Stimulated activated CD8-positive, alpha-beta memory T cell treated with anti-CD3 and anti-CD28 coated beads, Interleukin-15, amount 100 ng/mL, for 24 hours (primary cell): ENCODE measurements at places on chromosomes 13 and 19.

DNA sequence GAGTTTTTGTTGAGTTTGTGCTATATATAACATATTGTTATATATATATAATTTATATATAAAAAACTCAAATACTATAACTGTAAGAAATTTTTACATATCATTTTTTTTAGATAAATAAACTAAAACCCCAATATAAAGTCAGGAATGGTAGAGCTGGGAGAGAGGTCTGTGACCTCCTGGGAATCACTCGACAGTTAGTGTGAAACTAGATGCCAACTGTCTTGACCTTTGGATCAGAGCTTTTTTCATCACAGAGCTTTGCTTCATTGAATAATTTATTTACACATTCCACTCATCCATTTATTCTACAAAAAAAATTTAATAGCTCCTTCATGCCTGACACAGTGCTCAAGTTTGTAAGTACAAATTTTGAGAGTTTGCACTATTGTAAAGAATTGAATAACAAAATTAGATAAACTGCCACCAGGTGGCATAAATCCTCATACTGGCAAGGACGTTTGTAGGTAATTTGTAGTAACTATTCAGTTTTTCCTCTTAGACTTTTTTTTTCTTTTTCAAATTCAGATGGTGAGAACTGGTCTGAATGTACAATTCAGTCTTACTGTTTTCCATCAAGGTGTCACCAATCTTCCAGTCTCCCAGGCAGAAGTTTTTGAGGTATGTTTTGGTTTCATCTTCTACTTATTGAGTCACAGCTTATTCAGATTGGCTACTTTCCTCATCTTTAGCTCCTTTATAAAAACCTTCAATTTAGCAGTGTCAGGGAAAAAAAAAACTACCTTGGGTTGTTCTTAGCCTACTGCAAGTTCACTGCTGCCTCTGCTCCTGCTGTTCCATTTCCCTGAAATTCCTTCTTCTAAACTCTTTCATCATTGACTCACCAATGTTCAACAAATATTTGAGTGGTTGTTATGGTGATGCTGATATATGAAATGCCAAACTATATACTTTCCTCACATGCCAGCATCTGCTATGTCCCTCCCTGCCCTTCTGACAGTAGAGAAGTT, 28.7 kb downstream of the LACC1 start:
- no peak for DNase-seq

- no peak for DNase-seq
Observed at GRCh38 chr13:40640202-40640601, 26.2 kb downstream of the FOXO1 start.

- DNase-seq: no peak
Observed at GRCh38 chr19:51339313-51339686, 2.6 kb downstream of the VSIG10L start.

DNA sequence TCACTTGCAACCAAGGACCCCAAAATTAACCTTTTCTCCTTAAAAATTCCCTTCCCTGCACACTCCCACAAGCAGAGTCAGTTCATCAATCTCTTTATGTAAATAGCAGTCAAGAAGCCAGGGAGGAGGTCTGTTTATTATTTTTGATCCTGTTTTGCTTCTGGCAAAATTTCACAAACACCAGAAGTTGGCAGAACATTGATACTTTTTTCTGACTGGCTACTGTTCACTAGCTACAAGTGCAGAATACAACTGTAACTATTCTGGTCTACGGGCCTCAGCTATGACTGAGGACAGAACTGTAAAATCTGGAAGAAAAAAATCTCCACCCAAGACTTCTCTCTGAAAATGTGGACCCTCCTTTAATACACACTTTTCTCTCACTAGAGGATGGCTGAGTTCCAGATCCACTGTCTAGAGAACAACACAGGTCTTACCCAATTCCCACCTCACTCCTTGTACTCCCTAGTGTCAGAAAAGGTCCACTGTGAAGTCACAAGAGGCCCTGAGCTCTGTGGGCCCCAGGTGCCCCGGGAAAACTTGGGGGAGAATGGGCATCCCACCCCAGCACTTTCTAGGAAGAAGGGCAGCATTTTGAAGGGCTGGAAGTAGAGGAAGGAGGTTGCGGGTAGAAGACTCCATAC, 14.5 kb downstream of the STARD13 start:
- no peak for DNase-seq

DNA sequence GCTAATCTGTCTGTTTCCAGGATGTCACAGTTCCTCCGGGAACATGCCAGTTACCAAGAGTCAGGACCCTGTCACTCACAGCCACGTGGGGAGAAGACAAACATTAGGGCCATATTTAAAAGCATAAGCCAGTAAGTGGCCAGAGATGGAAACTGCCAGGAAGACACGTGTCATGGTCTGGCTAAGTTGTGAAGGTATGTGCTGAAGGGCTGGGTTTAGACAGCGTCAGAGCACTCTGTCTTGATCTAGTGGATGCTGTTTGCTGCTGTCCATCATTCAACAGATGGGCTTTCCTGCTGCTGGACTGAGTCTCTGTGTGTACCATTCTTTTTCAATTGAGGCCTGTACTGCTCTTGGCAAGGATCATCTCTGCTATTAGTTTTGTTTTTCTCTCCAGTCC, 128.6 kb downstream of the HS6ST3 start:
- DNase-seq: no peak

GRCh38 chr13:39364947-39365468, 238.0 kb downstream of the LHFPL6 start:
- DNase-seq: no peak

GRCh38 chr19:14322889-14323463, 58.3 kb upstream of the ADGRE5 start:
- no peak for DNase-seq

GRCh38 chr13:22828081-22828480, 352.7 kb upstream of the SGCG start:
- no peak for DNase-seq

GRCh38 chr19:4970558-4971423, 1.9 kb downstream of the KDM4B start:
- DNase-seq: no peak

- no peak for DNase-seq
Observed at GRCh38 chr19:17209126-17210036, 5.8 kb upstream of the USE1 start.

GRCh38 chr19:35438096-35438495, 10.0 kb upstream of the FFAR2 start:
- DNase-seq: no peak

DNA sequence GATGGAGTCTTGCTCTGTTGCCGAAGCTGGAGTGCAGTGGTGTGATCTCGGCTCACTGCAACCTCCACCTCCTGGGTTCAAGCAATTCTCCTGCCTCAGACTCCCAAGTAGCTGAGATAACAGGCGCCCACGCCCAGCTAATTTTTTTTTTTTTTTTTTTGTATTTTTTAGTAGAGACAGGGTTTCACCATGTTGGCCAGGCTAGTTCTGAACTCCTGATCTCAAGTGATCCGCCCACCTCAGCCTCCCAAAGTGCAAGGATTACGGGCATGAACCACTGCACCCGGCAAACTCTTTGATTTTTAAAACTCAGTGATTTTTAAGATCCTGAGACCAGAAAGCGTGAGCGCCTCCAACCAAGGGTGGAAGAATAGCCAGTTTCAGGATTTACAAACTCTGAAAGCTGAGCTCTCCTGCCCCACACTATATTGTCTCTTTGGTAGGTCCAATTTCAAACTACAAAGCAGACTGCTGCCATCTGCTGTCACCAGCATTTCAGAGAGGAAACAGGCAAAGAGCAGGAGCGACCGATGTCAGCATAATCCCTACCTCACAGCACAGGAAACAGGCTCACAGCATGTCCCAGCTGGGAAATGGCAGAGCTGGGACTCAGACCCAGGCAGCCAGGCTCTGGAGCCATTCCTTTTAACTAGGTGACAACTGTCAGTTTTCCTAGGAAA, 9.2 kb downstream of the NOSIP start:
- no peak for DNase-seq

DNA sequence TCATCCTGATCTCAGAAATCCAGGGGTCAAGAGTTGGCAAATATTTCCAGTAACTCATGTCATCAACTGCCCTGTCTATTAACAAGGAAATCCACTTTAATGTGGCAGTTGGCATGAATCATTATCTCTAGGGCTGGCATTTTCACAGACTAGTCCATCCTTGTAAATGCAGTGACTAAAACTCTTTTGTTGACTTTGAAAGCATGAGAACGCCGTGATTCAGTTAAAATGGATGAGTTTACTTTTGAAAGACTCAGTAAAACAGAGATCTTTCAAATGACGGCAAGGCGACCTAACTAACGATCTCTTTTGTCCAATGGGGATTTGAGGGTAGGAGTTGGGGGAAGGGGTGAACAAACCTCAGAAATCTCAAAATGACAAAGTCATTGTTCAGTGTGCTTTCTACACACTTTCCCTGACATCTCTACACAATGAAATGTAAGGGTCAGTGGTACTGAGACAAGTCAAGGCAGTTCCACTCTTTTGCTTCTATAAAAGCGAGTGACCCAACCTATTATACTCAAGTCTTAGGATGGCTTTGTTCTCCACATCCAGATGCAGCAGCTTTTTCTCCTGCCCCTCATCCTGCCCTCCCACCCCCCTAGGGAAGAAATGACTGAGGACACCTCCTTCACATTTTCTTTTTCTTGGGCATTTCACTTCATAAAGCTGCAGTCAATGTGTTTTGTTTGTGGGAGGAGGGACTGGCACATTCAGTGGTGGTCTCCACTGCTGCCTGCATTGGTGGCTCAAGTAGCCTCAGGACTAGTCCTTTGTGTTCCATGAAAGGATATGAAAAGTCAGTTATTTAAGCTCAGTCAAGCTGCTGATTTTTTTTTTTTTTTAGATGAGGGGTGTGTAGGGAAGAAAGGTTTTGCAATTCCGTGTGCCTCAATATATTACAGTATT, 200.5 kb downstream of the ABCC4 start:
- DNase-seq: no peak

- DNase-seq: no peak
Observed at GRCh38 chr19:35169221-35169995, 14.9 kb downstream of the FXYD5 start.

- DNase-seq: no peak
Observed at GRCh38 chr13:49683489-49683888, 7.8 kb downstream of the EBPL start.

- no peak for DNase-seq
Observed at GRCh38 chr19:33248104-33248503, 22.5 kb upstream of the SLC7A10 start.

DNA sequence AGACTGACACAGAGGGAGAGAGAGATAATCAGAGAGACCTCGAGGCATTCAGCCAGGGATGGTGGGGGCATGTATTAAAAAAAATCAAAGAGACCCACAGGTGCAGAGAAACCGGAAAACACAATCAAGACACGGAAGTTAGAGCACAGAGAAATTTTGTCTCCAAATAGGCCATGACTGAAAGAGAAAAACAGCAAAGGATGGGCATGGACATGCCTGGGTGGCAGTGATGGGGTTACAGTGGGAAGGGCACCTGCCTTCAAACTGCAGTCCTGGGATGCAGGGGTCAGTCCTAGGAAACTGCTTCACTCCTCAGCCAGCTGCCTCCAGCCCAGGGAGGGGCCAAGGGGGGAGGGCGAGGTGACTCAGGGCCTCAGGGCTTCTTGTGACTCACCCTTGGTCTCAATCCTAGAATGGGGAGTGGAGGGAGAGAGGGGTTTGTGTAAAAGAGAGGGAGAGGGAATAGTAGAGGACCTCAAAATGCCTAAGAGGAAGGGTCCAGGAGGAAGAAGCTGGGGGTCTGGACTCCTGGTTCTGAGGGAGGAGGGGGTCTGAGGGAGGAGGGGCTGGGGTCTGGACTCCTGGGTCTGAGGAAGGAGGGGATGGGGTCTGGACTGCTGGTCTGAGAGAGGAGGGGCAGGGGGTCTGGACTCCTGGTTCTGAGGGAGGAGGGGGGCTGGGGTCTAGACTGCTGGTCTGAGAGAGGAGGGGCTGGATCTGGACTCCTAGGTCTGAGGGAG, 3.6 kb upstream of the KCNN4 start:
- no peak for DNase-seq

DNA sequence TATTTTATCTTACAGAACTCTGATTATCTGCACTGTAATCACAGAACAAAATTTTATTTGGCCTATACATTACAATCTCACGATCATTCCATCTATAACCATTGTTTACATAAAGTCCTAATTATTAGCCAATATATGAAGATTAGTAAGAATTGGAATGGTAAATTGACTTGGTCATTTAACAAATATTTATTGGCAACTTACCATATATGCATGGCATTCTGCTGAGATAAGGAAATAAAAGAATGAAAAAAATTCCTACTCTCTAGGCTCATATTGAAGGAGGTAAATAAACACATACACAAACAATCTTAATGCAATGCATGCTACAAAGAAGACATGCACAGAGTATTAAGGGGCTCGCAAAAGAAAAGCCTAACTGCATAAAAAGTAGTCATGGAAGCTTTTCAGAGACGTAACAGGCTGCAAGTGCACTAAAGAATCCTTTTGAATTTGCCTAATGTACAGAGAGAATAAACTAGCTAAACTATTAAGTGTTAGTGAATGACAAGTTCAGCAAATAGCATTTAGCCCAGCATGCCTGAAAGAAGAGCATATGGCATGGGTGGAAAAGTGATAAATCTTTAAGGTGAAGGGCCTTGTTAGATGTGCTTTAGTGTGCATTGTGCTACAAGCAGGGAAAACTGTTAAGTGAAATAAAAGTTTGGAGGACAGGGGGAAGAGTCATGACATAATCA, 1131.1 kb downstream of the PCDH9 start:
- no peak for DNase-seq

DNA sequence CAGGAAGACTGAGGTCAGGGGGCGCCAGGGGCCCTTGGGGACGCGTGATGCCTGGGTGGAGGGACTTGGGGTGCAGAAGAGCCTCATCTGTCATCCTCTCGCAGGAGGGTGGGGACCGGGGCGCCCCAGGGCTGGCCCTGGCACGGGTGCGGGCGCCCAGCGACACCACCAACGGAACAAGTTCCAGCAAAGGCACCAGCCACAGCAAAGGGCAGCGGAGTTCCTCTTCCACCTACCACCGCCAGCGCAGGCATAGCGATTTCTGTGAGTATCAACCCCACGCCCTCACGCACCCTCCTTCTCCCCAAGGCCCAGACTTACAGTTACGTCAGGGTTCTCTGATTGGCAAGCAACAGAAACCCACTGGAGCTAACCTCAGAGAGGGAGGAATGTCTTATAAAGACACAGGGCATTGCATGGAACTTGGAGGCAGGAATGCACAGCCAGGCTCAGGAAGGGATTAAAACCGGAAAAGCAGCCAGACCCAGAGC, 29.4 kb downstream of the MARK4 start:
- no peak for DNase-seq

DNA sequence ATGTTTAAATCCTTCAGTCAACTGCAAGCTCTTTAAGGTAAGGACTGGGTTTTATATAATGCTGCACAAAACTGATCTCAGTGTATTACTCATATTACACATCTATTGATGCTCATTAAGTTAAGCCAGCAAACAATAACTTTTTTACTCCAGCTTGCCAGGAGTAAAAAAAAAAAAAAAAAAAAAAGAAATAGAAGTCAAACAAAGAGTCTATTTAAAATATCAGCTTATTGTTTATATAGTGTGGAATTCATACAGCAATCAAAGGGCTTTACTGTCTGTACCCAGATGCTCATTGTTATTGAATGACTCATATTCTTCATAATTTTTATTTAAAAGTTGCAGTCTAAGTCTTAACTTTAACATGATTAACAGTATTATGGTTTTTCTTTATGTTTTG, 21.8 kb upstream of the KBTBD7 start:
- DNase-seq: no peak

GRCh38 chr19:16111909-16112752, 442 bp downstream of the RAB8A start:
- no peak for DNase-seq

GRCh38 chr19:14150041-14150769, 13.8 kb upstream of the ASF1B start:
- no peak for DNase-seq
